Urothelium cell line (cell line): ENCODE measurements at places on chromosomes 6 and 20.

- no peak for DNase-seq
Measured at GRCh38 chr6:134309983-134310605, 7.8 kb downstream of the SGK1 start.

- DNase-seq = no peak
Measured at GRCh38 chr20:58992911-58993310, 11.9 kb downstream of the NELFCD start.

- no peak for DNase-seq
Measured at GRCh38 chr6:44110005-44110676, 17.1 kb downstream of the MRPL14 start.

DNA sequence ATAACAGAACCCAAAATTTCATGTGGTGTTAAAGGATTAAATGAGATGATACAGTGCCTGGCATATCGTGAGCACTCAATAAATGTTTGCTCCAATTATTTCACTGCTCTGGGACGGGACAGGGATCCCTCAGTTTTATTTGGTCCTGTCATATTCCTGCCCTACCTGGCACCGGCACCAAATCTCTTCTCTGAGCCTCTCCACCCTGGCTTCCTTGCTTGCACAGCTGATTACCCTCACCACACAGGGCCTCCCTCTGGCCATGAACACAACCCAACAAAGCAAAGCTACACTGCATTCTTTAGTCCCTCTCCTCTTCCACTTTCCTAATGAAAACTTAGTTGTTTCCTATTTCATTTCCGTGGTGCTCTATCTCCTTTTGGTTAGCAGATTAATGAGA, 16.4 kb downstream of the CHD6 start:
- no peak for DNase-seq

DNA sequence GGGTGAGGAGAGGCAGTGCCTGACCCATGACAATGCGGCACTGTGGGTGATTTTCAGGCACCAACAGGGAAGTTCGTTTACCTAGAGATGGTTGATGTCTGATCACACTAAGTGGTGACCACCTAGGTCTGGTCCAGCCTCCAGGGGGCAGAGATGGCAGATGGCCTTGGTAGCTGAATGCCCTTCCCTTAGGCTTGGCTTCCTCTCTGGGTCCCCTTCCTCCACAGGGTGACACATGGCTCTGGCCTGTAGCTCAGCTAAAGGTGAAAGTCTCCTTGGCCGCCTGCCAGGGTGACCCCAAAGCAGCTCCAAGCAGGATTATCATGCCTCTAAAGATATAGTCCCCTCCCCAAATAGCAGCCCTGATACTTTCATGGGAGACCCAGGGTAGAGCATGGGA, 6.4 kb downstream of the GDAP1L1 start:
- no peak for DNase-seq

GRCh38 chr6:33610779-33611732, 10.1 kb upstream of the ITPR3 start:
- no peak for DNase-seq

- DNase-seq = no peak
Measured at GRCh38 chr6:107787589-107787960, 36.5 kb downstream of the SCML4 start.

DNA sequence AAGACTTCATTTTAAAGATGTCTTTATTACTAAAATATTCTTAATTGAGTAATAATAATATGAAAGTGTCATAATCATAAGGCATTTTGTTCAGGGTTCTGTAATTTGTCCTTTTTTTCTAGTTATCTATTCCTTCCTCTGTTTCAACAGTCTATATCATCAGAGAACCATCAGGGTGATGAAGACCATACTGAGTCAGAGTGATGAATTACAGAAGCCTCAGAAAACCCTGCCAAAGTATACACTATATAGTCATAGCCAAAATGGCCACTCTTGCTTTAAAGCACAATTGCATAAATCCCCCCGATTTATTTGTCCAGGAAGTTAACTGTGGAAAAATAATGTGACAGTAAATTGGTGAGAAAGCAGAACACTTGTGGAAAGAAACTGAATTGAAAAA, 735.0 kb downstream of the EPHA7 start:
- DNase-seq = no peak

DNA sequence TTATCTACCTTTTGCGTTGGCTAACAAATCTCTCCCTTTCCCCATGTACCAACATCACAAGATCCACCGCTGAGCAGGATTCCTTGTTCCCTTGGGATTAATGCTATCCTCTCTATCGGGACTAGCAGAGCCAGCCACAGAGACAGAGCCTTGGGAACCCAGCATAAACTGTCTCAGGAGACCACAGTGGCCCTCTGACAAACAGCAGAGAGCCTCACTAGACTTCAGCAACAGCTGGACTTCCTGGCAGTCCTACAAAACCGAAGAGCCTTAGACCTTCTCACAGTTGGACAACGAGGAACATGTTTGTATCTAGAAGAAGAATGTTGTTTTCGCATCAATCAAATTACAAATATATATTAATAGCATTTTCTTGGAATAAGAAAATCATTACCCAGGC, 39.6 kb upstream of the POU5F1 start:
- DNase-seq = no peak

DNA sequence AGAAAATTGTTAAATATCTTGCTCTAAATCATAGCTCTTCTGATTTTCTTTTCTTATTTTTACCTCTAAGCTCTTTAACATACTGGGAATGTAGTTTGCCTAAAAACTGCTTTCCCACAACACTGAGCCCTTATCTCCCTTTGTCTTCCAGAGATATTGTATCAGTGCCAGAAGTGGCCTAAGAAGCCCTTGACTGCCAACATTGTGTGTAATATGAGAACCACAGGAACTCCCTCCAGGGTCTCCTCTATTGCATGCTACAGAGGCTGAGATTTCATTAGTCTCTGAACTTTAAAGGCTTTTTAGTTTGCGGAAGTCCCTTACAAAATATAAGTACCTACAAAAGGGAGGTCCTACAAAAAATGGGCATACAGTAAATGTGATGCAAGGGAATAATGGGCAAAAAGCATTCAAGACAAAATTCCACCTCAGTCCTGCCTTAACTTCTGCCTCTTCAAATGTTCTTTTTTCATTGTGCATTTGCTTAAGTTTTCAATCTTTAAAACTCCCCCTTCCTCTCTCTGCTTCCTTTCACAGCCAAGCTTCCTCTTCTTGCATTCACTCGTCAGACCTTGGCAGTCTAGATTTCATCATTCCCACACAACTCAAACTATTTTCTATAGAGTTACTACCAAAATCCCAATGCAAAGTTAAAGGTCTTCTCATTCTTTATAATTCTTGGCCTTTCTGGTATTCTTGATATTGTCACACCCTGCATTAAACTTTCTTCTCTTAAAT, 76.5 kb downstream of the ADGRG6 start:
- DNase-seq = peak; percentile 38

- no peak for DNase-seq
Measured at GRCh38 chr6:132607544-132608233, 16.4 kb downstream of the TAAR2 start.

GRCh38 chr20:31602779-31603441, 2.2 kb upstream of the ID1 start:
- peak; percentile 84 for DNase-seq

DNA sequence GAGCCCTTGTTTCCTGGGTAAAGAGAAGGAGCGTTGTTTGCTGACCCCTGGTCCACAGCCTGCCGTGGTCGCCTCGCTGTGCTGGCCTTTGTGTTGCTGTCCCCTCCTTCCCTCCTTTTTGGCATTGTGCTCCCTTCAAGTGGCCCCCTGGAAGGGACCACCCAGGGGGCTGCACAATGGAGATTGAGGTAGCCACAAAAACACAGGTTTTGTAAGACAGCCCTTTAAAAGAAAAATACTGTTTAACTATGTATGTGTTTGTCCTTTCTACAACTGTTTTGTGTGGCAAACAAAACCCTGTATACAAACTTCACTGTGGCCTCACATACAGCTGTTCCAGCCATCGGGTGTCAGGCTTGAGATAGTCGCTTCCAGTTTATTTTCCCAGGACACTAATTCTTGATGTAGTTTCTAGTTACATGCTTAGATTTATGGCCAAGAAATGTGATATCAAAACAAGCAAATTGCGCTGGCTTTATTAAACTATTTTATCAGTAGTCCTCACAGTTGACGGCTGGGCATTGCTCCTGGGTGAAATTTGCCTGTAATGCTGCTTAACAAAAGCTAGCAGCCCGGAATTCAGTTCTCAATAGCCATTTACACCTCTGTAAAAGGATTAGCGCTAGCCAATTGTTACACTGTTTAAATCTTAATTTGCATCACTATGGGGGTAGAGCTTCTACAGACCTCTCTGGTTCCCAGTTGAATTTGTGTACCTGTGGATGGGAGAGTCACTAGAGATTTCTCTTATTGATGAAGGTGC, 64.1 kb downstream of the KIZ start:
- DNase-seq = no peak

GRCh38 chr6:109793021-109793420, 101.9 kb downstream of the FIG4 start:
- DNase-seq = no peak

DNA sequence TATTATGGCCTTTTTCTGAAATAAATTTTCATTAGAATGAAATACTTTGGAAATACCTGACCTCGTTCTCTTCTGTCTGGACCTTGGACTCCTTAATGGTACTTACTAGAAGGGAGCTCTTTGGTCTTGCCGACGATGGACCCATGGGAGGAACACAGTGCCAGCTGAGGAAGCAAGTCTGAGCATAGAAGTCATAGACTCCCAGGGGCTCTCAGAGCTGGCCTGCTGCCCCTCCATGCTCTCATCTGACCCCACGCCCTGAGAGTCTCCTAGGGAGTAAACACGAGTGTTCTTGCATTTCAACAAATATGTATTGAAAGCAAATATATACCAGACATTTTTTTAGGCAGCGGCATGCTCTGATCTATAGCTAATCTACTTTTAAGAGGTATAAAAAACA, 87.8 kb downstream of the PLEKHG1 start:
- DNase-seq = no peak

DNA sequence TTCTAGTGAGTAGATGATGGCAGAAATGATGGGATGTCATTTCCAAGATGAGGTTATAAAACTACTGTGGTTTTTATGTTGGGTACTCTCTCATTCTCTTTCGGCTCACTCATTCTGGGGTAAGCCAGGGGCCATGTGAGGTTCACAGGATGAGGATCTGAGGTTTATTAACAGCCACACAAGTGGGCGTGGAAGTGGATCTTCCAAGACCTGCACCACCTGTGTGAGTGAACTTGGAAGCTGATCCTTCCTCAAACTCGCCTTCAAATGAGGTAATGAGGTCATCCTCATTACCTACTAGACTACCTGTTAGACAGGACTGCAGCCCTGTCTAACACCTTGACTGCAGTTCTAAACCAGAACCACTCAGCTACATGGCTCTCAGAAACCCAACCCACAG, 45.1 kb upstream of the TAGAP start:
- no peak for DNase-seq

DNA sequence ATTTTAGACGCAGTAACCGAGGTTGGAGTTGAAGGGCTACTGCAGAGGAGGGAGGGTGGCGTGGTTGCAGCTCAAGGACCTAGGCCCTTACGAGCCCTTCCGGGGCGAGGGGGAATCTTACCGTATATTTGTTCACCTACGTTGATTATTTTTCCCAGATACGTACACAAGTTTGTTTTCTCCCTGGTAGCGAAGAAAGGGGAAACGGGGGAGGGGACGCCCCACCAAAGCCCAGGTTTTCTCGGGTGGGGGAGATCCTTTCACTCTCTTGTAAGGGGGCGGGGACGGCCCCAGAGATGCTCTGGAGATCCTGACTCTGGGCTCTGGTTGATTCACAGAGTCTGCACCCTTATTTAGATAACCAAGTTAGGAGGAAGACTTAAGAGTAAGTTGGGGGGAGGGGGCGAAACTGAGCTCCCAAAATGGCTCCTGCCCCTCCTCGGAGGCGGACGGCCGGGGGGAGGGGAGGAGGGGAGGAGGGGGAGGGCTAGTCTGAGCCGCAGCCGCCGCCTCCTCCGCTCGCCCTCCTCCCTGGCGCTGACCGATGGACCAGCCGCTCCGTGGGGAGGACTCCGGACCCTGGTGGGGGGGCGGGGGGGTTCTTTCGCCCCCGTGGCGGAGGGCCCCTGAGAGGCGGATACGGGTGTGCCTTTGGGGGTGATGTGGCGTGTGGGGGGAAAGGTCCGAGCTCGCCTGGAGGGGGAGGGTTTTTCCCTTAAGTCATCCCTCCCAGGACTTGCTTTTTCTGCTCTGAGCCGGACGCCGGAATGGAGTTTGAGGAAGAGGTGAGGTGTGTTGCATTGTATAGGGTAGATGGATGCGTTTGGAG, 2.2 kb downstream of the BRD2 start:
- peak; percentile 71 for DNase-seq

DNA sequence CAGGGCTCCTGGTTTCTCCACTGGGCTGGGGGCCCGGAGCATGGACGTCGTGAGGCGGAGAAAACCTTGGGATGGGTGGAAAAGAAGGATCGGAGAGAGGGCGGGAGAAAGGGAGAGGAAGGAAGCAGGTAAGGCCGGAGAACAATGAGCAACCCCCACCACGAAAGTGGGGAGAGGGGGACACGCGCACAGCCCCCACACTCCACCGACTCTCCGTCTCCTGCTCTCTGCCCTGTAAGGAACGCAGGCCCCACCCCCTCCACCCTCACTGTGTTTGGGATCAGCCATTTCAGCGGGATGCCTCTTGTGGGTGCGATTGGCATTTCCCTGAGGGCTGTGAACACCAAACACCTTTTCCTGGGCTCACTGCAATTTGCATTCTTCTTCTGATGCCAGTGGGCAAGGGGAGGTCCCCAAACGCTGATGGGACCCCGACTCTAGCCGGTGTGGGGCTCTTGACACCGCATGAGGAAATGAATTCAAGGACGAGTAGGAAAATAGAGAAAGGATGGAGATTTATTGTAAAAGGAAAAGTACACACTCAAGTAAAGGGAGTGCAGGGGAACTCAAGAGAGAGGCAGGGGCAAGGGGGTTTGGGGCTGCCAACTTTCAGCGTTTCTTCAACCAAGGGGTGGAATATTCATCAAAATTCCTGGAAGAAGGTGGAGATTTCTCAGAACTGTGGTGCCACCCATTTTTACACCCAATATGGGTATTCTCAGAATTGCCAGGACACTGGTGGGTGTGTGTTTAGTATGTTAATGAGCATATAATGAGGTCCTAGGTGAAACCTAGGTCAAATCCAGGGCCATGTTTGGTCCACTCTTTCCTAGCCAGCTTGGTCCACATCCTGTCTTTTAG, 13.1 kb upstream of the RAET1L start:
- no peak for DNase-seq

- no peak for DNase-seq
Measured at GRCh38 chr6:145212813-145213212, 522.5 kb downstream of the EPM2A start.

GRCh38 chr6:160043784-160044183, 74.9 kb downstream of the IGF2R start:
- no peak for DNase-seq

- no peak for DNase-seq
Measured at GRCh38 chr6:170160628-170161611, 130.0 kb downstream of the DLL1 start.
